Glutamatergic neuron (in vitro differentiated cells): ENCODE measurements at places on chromosomes 5 and 9. TPM values are rescaled to one million over a fixed set of nuclear protein-coding genes. Genes with fewer than 3 reads are reported as not detected.

- DNase-seq: no peak
Observed at GRCh38 chr5:14681236-14681752, 16.8 kb downstream of the OTULIN start.

DNA sequence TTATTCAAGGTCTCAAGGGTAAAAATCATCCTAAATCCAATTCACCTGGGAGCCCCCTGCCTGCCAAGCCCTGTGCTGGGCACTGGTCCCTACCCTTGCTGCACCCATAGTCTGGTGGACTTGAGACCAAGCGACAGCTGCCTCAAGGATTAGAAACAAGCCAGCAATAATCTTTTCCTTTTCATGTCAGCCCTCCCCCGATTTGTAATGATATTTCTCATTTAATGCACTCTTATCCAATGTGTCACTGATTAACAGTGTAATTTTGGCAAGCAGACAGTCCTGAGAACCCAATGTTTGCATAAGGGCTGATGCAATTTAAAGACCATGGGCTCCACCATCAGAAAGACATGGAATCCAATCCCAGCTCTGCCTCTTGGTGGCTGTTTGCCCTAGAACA lies 108.9 kb downstream of the ACTL7B start:
- DNase-seq: no peak

DNA sequence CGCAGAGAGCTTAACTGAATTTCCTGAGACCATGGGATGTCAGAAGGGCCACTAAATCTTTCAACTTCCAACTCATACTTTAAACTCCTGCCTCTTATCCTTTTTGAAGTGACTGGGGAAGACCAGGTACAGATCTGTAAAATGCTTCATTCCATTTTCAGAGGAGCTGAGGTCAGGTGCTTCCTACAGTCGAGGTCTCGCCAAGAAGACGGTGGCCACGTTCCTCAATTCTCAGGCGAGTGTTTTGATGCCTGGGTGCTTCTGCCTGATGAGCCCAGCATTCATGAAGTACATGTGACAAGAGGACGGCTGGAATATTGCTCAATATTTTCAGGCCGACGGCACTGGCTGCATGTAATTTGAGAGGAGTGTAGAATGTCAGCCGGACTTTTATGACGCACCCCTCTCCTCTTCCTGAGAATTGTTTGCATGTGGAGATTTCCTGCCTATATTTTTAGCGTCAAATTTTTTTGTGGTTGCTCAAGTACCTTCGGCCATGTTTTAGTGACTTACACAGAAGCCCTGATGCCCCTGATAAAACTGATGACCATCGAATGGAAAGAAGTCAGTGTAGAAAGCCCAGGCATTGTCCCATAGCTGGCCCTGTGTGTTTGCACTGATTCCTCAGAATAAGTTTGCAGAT lies 38.8 kb upstream of the GLRX start:
- DNase-seq: no peak

DNA sequence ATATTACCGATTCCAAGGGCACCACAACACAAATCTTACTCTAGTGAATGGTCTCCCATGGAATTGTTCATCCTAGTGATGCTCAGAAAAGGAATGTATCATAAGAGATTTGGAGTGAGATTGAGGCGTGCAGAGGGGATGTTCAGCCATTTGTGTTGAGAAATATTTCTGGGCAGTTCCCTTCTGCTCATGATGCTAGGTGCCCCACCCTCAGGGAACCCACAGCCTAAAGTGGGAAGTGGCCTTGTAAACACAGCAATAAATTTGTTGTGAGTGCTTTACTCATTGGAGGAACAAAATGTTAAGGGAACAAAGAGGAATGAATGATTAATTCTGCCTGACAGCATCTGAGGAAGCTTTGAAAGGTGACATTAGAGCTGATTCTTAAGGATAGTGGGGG lies 129.9 kb downstream of the TLE4 start:
- DNase-seq: no peak

DNA sequence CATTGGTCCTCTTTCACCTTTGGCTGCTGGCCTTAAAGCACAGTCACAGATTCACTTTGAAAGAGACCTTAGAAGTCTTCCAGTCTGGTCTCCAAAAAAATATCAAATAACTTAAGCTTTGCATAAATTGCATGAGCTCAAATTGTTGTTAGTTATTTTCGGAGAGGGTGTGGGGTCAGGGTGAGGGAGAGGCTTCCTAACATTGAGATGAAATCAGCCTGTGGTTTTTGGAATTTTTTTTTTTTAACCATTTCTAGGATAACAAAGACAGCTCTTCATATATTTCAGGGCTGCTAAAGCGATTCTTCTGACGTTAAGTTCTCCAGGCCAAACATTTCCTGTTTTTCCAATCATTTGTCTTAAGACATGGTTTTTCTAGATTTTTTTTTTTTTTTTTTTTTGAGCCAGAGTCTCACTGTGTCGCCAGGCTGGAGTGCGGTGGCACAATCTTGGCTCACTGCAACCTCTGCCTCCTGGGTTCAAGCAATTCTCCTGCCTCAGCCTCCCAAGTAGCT lies 4.5 kb downstream of the OCLN start:
- no peak for DNase-seq

- DNase-seq: no peak
Observed at GRCh38 chr5:93164690-93165089, 416.3 kb downstream of the NR2F1-AS1 start.

DNA sequence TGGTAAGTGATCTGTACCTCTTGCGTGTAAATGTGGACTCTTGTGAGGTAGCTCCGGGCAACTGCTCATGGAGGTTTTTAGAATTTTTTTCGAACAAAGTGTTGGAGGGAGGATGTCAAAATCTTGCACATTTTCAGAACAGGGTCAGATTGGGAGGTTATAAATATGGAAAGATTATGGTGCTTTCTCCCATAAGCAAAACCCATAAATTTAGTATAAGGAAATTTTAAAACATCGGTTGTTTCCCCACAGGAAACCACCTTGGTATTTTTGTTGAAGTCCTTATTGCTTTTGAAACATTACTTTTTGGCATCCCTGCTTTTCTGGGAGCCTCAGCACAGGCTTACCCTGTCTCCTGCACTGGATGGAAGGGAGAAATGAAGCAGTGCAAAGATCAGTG lies 33.9 kb downstream of the PTTG1 start:
- no peak for DNase-seq

DNA sequence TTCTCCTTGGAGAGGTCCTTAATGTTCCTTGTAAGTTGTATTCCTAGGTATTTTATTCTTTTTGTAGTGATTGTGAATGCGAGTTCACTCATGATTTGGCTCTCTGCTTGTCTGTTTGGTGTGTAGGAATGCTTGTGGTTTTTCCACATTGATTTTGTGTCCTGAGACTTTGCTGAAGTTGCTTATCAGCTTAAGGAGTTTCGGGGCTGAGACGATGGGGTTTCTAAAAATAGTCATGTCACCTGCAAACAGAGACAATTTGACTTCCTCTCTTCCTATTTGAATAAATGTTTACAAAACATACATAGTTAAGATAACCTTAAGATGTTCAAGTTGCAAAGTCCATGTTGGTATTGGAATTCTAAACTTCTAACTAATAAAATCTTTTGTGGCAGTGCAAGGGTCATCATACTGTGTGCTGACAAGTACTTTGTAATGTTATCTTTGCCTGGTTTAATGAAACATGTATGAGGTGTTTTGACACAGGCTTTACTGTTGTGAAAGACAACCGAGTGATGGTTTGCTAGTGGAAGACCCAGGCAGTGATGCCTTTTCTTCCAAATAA lies 286.2 kb downstream of the MRPS30 start:
- DNase-seq: no peak

DNA sequence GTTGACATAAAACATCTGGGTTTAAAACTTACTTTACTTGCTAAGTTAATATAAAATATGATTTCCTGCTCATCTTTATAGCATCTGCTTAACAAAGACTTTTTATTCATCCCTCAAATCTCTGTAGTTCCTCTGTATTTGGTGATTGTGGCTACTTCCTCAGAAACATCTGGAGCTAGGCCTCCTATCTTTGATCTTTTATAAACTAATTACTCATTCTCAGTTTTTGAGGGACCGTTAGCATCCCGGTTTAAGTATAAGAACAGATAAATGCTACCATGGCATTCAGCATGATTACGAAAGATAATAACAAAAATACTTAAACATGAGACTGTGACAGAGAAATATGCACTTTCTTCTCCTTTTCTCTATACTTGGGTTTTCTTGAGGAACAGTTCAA lies 85.3 kb downstream of the SLC38A9 start:
- DNase-seq: no peak

DNA sequence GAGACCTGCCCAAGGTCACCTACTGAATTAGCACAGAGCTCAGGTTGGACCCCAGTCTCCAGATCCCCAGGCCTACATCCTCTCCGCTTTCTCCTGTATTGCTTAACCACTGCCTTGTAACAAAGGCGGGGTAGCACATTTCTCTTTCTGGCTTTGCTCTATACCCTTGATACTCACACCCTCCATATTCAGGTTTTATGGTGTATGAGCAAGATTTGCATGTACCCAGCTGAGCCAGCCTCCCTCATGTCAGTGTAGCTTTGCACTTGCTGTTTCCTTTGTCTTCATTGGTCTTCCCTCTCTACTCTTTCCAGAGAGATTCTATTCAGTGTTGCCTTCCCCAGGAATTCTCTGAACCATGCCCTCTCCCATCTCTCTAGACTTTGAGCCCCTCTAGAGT lies 19.6 kb upstream of the ZCCHC7 start:
- no peak for DNase-seq

DNA sequence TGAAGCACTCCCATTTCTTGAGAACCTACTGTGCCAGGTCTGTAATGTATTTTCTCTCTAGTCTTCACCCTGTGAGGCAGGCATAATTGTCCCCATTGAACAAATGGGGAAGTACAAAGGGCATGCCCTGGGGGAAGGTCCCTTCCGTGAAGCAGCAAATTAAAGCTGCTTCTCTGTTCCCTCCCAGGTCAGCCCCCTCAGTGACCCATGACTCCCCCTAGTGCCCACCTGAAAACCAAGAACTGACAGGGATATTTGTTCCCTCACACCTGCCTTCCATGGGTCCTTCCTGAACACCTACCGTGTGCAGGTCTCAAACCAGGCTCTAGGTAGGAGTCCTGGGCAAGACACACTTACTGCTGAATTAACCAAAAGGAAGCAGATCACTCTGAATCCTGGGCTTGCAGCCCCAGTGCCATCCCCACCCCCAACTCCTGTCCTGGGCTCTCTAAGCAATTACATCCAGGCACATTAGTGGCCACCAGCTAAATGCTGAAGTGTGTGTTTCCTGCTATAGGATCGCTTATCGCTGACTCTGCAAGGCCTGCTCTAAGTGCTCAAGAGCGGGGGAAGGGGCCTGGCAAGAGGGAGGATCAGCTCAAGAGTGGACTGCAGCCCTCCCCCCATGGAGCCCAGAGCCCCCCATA lies 254.8 kb downstream of the CDK5RAP2 start:
- DNase-seq: peak; percentile 28

- DNase-seq: no peak
Observed at GRCh38 chr5:180020176-180020575, 51.4 kb downstream of the RNF130 start.

DNA sequence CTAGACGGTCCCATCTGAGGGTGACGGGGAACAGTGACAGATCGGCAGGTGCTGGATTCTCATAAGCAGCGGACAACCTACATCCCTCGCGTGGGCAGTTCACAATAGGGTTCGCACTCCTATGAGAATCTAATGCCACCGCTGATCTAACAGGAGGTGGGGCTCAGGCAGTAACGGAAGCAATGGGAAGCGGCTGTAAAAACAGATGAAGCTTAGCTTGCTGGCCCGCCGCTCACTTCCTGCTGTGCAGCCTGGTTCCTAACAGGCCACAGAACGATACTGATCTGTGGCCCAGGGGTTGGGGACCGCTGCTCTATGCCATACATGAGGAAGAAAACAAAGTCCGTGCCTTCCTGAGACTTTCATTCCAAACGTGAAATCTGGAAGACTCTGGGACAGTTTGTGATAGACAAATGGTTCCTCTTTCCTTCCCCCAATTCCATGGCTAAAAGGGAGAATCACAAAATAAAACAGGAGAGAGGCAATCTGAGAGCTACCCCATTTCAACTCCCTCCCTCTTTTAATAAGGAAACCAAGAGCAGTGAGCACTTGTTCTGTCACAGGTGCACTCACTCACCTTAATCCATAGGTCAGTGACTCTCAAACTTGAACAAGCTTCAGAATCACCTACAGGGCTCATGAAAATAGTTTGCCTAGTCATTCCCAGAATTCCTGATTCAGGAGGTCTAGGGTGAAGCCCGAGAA lies 12.1 kb downstream of the PDCL start:
- no peak for DNase-seq

DNA sequence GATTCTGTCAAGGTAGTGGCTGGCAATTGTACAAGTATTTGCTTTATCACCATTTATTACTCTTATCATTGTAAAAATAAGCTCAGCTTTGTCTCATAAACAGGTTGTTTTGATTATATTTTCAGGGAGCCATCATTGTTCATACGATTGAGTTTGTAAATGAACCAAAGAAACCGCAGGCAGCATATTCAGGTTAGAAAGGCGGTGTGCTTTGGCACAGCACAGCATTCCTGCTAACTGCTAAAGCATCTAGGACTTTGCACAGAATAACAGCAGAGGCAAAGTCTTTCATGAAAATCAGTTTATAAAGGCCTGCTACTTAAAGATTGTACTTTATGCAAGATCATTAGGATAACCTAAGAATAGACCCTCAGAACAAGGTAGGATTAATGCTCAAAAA lies 281.5 kb upstream of the SLC24A2 start:
- no peak for DNase-seq

DNA sequence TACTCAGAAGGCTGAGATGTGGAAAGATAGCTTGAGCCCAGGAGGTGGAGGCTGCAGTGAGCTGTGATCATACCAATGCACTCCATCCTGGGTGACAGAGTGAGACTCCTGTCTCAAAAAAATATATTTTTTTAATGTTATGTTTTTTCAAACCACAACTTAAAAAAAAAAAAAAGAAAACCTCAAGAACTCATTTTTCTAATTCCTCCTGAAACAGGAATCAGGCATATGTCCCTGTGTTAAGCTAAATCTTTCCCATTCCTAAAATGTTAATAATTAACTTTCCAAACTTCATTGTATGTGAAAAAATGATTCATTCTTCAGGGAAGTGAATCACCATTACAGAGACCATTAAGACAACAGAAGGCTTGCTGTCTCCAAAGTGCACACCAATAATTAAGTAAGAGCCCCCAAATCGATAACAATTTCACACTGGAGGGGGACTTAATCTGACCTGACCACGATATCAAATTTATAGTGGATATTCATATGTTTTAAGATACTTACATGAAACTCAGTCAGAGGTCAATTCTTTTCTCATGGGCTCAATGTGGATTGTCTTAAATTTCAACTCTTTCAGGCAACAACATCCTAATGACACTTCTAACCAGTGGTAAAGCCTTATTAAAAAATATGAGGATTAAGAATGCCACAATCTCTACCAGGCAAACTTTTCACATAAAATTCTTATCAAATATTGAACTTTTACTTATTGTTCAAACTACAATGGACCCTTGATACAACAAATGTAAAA lies 5.2 kb downstream of the CEMIP2 start:
- DNase-seq: no peak

GRCh38 chr5:31194892-31195555 lies 1.5 kb downstream of the CDH6 start:
- no peak for DNase-seq

- DNase-seq: no peak
Observed at GRCh38 chr9:18606281-18606680, 132.3 kb downstream of the ADAMTSL1 start.

- DNase-seq: no peak
Observed at GRCh38 chr5:4661836-4662235, 478.3 kb upstream of the ADAMTS16 start.

- no peak for DNase-seq
Observed at GRCh38 chr5:129249886-129250285, 155.3 kb downstream of the ISOC1 start.

The MYMK gene
- not detected for total RNA-seq

The TYRP1 gene
- not detected for total RNA-seq

The NFIL3 gene
- total RNA-seq: 32.4 TPM

The SLC6A3 gene
- 22.4 TPM for total RNA-seq

The NR6A1 gene
- total RNA-seq: 51.0 TPM

The MYO10 gene
- total RNA-seq: 23.1 TPM

The TAF11L5 gene
- total RNA-seq: 0.83 TPM

The HRH2 gene
- total RNA-seq: not detected
